ENCODE measurements at places on chromosomes 5 and 9. TPM values are rescaled to one million over a fixed set of nuclear protein-coding genes. Genes with fewer than 3 reads are reported as not detected.

The KDM3B gene
- total RNA-seq: 89.4 TPM

The NEURL1B gene
- total RNA-seq: 13.3 TPM

The HMMR gene
- total RNA-seq: 0.68 TPM

The PHF24 gene
- total RNA-seq: 1.3 TPM

GRCh38 chr5:84650429-84650828, 265.7 kb upstream of the EDIL3 start:
- DNase-seq: no peak

DNA sequence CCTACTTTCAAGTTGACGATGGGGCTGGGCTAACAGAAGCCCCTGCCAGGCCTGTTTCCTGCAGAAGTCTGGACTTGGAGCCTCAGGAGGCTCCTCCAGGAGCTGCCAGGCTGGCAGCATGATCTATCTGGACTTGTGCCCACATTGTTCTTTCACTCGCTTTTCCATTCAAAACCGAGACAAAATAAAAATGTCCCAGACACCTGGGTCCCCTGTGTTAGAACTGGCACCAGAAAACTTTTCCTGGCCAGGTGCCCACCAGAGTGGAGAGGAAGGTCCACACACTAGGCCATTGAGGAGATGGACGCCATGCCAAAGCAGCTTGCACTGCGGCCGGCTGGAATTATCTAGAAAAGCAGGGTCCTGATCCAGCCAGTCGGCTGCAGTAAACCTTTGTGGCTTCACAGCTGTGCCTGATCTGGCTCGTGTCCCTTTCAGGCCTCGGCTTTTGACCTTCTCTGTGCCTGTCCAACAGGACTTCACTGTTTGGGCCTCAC, 78.2 kb downstream of the GCNT1 start:
- peak; percentile 79 for DNase-seq

DNA sequence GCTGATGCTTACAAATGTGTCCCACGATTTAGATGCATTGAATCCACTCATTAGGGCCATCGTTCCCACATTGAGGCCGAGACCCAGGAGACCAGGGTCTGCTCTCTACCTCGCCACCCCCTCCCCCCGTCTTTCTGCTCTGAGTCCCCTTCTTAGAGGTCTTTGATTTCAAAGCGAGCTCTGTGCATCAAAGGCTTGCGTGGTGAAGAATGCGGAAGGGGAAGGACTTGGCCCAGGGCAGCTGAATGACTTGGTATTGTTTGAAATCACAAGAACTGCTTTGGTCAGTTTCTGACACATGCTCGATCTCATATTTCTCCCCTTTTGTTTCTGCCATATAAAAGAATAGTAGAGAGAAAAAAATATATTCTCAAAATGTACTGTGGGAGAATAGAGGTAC, 78.3 kb upstream of the IRX1 start:
- DNase-seq: no peak

The ACOT12 gene
- not detected for total RNA-seq

DNA sequence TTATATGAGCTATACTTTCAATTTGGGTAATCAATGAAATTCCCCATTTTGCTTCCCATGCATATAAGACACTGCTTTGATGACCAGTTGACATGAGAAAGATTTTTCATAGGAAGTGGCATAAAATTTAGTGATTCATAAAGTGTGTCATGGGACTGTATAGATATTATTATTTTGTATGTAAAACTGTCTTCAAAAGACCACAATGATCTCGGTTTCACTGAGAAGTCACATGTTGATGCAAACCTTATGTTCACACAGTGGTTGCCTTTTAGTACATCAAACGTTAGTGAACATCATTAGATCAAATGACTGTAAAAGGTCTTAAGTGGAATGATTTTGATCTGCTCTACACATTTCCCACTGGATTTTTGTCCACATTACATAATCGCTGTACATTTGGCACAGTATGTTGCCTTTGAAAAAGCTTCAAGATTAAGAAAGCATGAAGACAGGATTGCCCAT, 349.2 kb upstream of the MEF2C start:
- DNase-seq: no peak

Data from thyroid gland (tissue), 4 donors.